ENCODE measurements at places on chromosomes 2 and 18.

GRCh38 chr2:205650450-205650849 lies 31.9 kb upstream of the NRP2 start:
- DNase-seq = no peak

DNA sequence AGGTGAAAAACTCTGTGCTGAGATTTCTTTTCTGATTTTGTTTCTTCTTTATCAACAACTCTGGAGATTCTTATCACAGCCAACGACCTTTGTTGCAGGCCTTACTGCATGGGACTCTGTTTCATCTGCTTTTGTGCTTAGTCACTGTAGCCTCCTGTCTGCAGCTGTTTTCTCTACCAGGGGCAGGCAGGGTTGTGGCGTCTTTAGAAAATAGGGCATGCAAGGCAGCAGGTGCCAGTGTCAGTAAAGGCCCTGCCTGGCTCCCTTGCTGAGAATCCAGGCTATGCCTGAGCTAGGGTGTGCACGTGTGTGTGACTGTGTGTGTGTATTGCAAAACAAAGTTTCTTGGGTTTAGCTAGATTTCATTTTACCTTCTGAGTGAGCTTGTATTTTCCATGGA lies 14.6 kb upstream of the SLC9A2 start:
- no peak for DNase-seq

- no peak for DNase-seq
Observed at GRCh38 chr2:11524470-11524869, 9.4 kb upstream of the GREB1 start.

DNA sequence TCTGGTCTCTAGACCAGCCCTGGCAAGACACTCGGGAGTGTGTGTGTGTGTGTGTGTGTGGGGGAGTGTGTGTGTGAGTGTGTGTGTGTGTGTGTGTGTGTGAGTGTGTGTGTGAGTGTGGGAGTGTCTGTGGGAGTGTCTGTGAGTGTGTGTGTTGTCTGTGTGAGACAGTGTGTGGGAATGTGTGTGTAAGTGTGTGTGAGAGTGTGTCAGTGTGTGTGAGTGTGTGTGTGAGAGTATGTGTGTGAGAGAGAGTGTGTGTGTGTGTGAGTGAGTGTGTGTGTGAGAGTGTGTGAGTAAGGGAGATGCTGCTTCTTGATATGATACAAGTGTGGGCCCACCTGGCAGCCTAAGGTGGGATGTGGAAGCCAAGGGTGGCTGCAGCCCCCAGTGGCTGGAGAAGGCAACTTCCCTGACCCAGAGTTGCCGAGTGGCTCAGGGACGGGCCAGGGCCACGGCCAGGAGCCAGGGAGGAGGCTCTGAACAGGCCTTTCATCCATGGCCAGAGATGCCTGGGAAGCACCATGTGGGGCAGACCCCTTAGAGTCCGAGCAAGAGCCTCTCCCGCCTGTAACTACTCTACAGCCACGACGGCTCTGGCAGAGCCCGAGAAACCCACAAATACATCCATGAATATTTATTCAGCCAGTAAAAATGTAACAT lies 159.3 kb upstream of the MYCN start:
- DNase-seq = no peak

DNA sequence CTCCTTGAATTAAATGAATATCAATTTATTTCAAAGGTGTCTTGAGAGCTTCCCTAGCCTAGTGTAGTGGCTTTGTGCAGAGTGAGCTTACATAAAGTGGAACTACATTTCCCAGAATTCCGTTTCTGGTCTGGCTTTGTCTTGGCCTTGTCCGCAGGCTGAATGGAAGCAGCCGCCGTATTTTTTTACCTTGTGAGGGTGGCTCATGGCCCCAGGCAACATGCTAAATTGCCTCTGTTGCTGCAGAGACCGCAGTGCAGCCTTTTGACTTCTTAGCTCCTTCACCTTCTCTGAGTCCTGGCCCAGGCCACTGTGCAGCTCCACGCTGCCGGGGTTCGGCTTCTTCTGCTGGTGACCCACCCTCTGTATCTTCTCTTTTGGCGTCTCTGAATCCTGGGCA lies 114.8 kb upstream of the SLC38A11 start:
- DNase-seq = no peak

- DNase-seq = no peak
Observed at GRCh38 chr2:73063472-73063871, 8.0 kb downstream of the SFXN5 start.

GRCh38 chr2:217906798-217907197 lies 96.0 kb downstream of the TNS1 start:
- DNase-seq = no peak

GRCh38 chr2:215579809-215580208 lies 143.9 kb upstream of the FN1 start:
- DNase-seq = no peak

GRCh38 chr2:166115589-166115988 lies 12.2 kb downstream of the SCN1A start:
- no peak for DNase-seq

DNA sequence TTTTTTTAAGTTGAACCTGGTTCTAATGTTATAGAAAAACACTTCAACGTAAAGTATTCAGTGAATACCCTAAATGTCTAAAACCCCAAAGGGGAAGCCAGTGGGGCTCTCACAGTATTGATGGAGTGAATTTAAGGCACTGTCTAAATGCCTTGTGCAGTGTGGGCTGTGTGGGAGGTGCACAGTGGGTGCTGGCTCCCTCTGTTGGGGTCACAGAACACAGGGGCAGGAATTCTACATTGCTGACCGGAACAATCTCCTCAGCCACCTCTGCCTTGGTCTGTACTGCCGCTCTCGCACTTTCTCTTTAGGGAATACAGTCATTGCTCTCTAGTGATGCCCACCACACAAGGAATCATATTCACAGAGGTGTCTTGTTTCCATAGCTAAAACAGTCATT lies 45.4 kb downstream of the SPRED2 start:
- DNase-seq = no peak

GRCh38 chr2:207337234-207338219 lies 171.8 kb upstream of the KLF7 start:
- no peak for DNase-seq

- DNase-seq = no peak
Observed at GRCh38 chr18:55753643-55754263, 165.8 kb upstream of the TCF4 start.

DNA sequence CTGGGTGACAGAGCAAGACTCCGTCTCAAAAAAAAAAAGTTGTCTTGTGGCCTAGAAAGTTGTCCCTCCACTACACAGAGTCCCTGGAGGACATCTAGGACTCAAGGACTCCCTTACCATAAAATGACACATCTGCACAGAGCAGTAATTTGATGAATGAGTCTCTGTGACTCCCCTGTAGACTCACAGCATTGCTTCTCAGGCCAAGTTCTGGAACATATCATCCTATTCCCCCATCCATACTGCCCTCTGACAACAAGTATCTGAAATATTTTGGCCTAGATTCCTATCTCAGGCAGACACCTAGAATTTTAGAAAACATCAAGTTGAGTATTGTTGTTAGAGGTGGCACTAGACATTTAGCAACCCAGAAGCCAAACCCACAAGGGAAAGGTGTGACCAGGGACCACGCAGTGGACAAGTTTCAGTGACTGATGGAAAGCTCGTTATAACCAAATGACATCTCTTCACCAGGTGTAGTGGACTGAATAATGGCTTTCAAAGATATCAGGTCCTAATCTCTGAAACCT lies 97.9 kb upstream of the ATP8B1 start:
- no peak for DNase-seq

DNA sequence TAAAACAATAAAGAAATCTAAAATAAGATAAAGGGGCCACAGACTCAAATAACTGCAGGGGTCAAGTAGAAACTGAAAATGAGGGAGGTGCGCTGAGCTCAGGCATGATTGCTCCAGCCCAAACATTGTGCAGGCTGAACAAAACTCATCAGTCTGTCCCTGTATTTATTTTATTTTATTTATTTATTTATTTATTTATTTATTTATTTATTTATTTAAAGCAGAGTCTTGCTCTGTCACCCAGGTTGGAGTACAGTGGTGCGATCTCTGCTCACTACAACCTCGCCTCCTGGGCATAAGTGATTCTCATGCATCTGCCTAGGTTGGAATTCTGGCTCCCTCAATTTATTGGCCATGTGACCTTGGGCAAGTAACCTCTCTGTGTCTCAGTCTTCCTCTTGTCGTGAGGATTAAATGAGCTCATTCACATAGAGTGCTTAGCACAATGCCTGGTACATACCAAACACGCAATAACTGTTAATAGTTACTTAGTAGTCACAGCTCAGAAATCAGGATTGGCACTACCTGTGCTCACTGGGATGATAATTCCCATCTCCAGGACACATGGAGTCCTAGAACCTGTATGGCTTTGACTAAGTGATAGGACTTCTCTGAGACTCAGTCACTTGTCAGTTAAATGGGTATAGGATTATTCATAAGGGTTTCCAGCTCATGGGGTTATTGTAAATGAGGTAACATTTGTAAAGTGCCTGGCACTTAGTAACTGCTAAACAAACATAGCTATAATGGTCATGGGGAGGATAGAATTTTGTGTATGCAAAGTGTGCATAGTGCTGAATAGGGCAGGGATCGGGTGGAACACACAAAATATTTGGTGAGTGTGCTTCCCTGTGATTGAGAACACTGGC lies 6.0 kb downstream of the SPEG start:
- DNase-seq = no peak

GRCh38 chr2:26274058-26274613 lies 29.4 kb downstream of the HADHB start:
- DNase-seq = no peak

DNA sequence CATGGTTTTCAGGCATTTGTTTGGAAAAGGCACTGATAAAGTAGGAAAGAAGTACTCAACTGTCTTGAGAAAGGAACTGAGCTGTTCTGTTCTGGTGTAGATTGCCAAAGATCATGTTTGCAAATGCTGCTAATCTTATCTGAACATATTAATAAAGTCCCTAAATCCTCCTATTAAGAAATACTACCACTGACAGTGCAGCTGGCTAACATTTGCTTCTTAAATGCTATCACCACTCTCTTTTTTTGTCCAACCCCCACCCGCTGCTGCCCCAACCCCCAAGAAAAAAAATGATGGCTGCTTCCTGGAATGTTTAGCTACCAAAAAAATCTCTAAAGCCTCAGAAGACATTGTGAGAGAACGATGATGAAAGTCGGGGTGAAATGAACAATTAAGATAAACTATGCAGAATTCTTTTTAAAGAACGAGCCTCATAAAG lies 130.7 kb downstream of the CCBE1 start:
- no peak for DNase-seq

DNA sequence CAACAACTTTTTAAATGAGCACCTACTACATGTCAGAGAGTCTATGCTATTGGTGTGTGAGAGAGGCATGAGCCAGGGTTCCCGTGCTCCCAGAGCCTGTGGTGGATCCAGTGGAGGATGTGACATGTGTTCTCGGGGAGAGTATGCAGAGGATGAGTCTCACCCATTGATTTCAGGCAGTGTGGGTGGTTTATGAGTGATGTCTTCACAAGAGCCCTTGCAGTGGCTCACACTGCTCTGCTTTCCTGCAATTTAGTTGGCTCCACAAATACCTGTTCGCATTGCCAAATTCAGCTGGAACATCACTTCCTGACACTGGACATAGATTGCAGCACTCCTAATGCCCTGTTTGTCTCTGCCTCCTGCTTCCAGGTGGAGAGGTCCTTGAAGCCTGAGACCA lies 243.6 kb upstream of the CXCR4 start:
- DNase-seq = no peak

DNA sequence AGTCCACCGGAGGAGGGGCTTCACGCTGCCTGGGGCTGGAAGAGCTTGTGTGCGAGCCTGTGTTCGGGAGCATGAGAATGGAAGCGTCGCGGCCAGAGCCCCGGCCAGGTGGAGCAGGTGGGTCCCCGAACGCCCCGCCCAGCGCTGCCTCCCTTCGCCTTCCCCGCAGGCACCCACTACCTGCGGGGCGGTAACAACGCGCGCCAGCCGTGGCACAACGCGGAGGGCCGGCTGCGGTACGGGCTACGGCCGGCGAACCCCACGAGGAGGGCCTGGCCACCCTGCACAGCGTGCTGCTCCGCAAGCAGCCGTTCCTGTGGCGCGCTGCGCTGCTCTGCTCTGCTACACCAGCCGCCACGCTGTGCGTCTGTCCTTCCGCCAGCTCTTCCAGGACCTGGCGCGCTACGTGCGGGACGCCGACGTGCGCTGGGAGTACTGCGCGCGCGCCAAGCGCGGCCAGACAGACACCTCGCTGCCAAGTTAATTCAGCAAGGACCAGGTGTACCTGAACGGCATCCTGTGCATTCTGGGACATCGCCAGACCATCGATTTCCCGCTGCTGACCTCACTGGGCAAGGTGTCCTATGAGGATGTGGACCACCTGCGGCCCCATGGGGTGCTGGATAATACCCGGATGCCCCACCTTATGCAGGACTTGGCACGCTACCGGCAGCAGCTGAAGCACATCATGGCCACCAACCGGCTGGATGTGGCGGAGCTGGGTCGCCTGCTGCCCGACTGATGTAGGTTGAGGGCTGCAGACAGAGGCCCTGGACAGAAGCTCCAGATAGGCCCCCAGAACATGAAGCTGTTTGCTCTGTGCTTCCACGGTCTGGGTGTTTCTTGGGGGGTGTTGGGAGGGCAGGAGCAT lies 200.6 kb downstream of the NAPG start:
- no peak for DNase-seq

DNA sequence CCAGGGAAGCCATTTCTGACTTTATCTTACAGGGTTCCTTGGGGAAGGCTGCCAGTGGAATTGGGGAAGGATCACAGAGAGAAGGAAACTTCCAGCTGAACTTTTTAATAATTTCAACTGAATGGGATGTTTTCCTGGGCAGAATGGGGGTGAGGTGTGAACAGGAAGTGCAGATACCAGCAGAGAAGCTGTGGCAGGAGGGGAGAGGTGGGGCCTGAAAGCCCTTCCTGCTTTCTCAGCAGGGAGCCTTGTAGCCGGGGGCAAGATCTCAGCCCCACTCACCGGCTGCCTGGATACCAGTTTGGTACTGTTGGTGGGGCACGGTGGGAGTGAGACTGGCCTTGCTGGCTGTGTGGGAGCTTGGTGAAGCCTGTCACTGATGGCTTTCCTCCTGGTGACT lies 170.5 kb downstream of the ZBTB7C start:
- DNase-seq = no peak

DNA sequence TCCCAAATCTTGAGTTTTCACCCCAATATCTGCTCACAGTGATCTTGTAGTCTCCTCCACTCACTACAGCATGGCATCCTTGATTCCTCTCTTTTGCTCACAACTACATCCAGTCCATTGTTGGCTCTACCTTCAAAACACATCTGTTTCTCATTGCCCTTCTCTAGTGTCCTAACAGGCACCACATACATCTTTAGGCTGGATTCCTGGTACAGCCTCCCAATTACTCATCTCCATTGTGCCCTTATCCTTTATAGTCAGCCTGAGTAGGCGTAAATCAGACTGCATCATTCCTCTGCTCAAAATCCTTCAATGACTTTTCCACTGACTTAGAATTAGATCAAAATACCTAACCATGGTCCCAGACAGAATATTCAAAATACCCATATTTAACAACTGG lies 10.7 kb upstream of the TAF1B start:
- DNase-seq = no peak

DNA sequence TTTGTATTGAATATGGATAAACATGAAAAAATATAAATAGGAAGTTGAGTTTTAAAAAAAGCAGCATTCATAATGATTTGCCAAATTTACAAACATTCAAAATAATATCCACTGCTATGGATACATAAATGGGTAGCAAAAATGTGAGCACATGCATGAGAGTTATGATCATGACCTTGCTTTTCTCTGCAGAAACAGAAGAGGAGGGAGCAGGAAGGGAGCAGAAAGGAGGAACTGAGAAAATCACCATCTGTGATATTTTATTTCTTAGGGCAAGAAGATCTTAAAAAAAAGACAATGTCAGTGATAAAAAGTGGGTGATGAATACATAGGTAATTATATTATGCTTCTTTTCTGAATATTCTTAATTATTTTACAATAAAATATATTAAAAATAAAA lies 17.7 kb upstream of the CCDC93 start:
- no peak for DNase-seq
